Fibroblast of skin of abdomen (primary cell): ENCODE measurements at places on chromosomes 2 and 18.

GRCh38 chr18:519019-519879 lies 18.7 kb upstream of the COLEC12 start:
- DNase-seq = peak; percentile 85

GRCh38 chr2:78676921-78677696 lies 348.4 kb upstream of the REG3G start:
- no peak for DNase-seq

- DNase-seq = no peak
Measured at GRCh38 chr2:57429831-57430230, 616.8 kb upstream of the VRK2 start.

DNA sequence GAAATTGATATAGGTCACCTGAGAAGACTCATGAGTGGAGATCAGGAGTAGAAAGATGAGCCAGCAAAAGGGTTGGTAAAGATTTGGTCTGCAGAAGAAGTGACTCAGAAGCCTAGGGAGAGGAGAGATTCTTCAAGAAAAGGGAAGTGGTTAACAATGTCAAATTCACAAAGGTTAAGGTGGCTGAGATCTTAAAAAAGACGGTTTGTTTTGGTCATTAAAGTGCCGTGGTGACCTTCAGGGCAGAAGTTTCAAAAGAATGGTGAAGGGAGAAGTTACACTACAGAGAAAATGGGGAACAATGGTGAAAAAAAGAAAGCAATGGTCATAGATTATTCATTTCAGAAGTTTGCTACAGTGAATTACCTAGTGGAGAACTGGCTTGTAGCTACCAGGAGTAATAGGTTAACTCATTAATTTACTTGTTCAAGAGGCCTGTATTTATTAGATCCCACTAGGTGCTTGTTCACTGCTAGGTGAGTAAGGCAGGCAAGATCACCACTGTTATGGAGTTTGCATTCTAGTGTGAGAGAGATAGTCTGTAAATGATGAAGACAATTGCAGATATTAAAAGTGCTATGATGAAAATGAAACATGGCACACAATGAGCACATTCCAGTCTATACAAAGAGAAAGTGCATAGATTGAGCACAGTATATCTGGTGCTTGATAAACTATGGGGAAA lies 43.0 kb downstream of the FBXO48 start:
- no peak for DNase-seq

DNA sequence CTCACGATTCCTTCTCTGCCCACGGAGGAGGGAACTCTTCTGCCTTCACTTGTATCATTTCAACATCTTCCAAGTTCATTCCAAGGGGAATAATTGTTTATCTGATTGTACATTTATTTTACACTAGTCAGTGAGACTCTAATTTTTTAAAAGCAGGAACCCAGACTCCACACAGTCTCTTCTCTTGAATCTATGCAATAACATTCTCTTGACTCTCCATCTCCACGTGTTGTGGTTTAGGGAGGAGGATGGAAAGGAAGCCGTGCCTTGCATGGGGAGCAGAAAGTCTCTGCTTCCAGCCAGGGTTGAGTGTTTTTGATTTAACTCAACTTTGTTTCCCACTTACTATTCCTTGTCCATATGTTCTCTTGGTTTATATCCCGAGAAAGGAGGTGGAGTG lies 131.1 kb upstream of the RIOK3 start:
- peak; percentile 84 for DNase-seq

- DNase-seq = peak; percentile 46
Measured at GRCh38 chr2:223081789-223082188, 29.8 kb downstream of the KCNE4 start.
